ENCODE measurements at places on chromosomes 3 and 15.

GRCh38 chr15:47890397-47891150, 173.3 kb downstream of the SEMA6D start:
- DNase-seq: no peak

DNA sequence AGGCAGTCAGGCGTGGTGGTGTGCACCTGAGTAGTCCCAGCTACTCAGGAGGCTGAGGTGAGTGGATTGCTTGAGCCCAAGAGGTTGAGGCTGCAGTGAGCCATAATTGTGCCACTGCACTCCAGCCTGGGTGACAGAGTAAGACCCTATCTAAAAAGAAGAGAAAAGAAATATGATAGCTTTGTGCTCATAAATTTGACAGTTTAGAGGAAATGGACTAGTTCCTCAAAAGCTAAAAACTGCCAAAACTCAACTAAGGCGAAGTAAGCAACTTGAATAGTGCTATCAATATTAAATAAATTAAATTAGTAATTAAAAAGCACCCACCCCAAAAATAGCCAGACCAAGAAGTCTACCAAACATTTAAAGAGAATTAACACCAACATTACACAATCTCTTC, 24.5 kb upstream of the SLC15A2 start:
- DNase-seq: no peak

DNA sequence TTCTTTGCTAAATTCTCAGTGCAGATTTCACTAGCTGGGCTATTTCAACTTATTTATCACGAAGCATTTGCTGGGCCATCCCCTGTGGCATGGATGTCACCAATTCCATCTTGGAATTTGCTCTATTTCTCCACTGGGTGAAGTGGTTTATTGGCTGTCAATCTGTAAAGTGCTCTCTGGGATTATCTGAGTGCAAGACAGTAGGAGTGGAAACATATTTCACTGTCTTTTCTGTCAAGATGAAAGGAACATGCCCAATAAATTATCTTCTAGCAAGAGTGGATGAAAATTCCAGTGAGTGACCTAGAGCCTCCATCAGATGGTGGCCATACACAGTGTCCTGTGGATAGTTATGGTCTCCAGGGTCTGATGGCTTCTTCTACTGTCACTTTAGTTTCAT, 25.1 kb upstream of the CTDSPL start:
- DNase-seq: no peak

DNA sequence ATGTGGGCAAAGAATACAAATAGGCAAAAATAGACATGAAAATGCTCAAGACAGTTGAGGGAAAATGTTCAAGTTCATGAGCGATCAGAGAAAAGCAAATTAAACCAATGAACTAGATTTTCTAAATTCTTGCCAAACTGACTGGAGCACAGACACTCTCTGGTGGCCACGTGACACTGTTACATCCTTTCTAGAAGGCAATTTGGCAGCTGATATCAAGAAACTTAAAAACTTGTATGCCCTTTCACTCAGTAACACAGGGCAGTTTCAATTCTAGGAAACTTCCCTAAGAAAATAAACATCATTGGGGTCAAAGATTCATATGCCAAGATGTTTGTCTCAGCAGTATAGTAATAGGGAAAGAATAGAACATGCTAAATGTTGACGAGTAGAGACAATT, 52.2 kb downstream of the ABHD5 start:
- no peak for DNase-seq

GRCh38 chr3:71099997-71100719, 483.4 kb downstream of the FOXP1 start:
- no peak for DNase-seq

DNA sequence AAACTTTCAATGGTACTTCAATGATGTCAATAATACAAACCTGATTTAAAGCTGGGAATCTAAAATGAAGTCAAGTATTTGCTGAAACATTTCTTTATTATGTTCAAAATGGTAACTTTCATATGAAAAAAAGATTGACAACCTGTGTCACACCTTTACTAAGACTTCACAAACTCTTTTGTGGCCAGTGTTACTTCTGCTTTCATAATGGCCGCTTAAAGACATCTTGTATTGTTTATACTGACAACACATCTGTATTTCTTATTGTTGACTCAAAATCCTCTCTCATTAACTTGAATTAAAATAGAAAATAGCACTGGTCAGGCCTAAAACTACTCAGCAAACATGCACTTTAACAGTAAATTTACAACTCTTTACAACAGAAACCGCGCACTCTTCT, 312.3 kb upstream of the CNTN6 start:
- DNase-seq: no peak

DNA sequence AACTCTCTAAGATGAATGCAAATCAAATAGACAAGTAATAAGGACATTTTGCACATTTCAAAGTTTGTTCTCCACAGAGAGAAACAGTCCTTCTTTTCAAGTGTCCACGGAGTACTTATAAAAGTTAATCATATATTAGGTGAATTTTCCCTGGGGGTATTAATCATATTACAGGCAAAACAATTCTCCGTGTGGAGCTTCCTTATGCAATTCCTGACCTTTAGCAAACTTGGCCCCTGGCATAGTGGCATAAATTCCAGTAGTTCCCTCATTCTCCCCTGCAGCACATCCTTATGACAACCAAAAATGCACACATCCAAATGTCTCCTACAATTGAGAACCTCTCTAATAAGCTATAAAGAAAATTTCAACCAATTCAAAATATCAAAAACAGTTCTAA, 34.4 kb downstream of the FSIP1 start:
- DNase-seq: no peak

GRCh38 chr3:134655706-134656105, 4.9 kb upstream of the KY start:
- no peak for DNase-seq

DNA sequence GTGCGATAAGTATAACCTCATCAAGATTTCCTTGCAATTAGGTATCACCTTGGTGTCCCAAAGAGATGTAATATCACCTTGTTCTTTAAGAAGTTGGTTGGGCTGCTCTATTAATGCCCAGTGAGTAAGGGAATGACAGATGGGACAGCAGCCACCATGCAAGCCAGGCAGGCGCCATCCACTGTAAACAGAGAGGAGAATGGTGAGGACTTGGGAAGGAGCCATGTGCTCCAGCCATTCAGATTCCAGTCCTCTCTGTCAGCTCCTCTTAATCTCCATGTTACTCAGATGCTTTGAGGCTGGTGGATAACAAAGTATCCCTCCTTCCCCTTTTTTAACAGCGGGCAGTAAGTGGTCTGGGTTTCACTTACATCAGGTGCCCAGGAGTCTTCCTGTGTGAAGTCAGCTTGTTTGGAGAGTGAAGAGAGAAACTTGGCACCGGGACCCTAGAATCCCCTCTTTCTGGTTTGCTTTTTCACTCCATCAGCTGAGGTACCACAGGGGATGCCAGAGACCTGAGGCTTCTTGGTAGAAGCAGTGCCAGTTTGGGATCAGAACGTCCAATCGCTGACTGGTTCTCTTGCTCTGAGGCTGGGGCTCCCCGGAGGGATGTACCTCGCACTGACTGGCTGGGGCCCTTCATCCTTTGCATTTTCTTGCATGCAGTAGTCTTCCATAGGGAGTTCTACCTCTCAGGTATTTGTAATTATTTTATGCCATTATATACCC, 29.5 kb downstream of the SLCO3A1 start:
- peak; percentile 31 for DNase-seq

DNA sequence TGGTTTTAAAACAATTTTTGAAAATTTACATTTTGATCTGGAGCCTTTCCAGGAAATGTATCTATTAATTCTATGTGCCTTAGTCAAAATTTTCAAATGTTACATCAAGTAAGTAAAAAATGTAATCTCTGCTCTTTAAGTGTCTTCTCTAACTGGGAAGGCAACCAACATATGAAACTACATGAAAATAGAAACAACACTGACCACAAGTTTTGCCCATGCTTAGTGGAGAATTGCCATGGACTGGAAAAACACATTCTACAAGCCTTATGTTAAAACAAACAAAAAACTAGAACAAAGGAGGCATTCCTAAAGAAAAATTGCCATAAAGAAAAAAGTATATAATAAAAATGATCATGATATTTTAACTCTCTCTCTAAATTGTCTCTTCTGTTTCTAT, 75.9 kb upstream of the SPRED1 start:
- DNase-seq: no peak

- no peak for DNase-seq
Observed at GRCh38 chr3:160163229-160163878, 61.9 kb upstream of the C3orf80 start.

GRCh38 chr3:130462089-130462488, 54.9 kb upstream of the COL6A6 start:
- no peak for DNase-seq

DNA sequence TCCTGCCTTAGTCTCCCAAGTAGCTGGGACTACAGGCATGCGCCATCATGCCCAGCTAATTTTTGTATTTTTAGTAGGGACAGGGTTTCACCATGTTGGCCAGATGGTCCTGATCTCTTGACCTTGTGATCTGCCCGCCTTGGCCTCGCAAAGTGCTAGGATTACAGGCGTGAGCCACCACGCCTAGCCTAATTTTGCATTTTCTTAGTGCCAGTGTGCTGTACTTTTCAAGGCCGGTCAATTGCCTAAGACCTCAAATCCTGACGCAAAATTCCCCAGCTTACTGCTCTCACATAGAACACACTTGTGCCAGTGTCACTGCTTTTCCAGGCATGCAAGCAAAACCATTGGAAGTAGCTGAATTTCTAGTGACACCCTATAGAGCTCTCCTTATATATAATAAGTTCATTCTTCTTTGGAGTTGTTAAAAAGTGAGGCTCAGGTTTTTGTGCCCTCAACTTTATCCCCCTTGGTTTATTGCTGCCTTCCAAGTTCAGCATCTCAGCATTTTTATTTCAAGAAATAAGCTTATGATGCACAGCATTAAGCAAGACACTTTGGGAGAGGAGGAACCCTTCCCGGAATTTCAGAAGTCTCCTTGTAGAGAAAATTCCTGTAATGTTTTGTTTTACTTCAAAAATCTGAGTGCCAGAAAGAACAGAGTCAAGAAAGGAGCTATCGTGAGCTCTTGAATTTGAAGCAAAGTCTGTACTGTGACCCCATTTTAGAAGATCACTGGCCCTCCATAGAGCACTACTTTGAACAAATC, 93.2 kb downstream of the FILIP1L start:
- DNase-seq: no peak

- no peak for DNase-seq
Observed at GRCh38 chr15:55015093-55015445, 181.7 kb downstream of the RSL24D1 start.

Measured in substantia nigra (tissue), 51 donors.